Hindlimb muscle (tissue), 1 donor: ENCODE measurements at places on chromosomes 16 and 17. TPM values are rescaled to one million over a fixed set of nuclear protein-coding genes. Genes with fewer than 3 reads are reported as not detected.

- DNase-seq = no peak
Measured at GRCh38 chr16:26334218-26335111, 642.7 kb downstream of the HS3ST4 start.

- DNase-seq = no peak
Measured at GRCh38 chr16:30149250-30149930, 26.4 kb upstream of the MAPK3 start.

The SPNS2 gene
- polyA plus RNA-seq = 7.9 TPM

GRCh38 chr17:8072729-8073461 lies 14.6 kb downstream of the ALOX12B start:
- DNase-seq = no peak

The SKAP1 gene
- 0.70 TPM for polyA plus RNA-seq

GRCh38 chr16:10664720-10665126 lies 30.0 kb downstream of the TEKT5 start:
- DNase-seq = no peak

DNA sequence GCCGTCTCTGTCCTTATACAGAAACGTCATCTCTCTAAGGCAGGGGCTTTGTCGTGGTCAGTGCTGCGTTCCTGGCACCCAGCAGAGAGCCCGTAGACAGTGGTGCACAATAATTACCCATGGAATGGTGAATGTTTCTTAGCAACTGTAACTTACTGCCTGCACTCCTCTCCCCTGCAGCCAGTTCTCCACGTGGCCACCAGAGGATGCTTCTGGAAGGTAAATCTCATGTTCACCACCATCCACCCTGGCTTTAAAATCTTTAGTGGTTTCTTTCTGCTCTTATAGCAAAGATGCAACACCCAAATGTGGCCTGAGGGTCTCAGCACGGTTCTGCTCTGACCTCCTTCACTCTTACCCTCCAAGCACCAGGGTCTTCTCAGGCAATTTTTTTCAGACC lies 150.8 kb downstream of the GRIN2A start:
- DNase-seq = no peak

DNA sequence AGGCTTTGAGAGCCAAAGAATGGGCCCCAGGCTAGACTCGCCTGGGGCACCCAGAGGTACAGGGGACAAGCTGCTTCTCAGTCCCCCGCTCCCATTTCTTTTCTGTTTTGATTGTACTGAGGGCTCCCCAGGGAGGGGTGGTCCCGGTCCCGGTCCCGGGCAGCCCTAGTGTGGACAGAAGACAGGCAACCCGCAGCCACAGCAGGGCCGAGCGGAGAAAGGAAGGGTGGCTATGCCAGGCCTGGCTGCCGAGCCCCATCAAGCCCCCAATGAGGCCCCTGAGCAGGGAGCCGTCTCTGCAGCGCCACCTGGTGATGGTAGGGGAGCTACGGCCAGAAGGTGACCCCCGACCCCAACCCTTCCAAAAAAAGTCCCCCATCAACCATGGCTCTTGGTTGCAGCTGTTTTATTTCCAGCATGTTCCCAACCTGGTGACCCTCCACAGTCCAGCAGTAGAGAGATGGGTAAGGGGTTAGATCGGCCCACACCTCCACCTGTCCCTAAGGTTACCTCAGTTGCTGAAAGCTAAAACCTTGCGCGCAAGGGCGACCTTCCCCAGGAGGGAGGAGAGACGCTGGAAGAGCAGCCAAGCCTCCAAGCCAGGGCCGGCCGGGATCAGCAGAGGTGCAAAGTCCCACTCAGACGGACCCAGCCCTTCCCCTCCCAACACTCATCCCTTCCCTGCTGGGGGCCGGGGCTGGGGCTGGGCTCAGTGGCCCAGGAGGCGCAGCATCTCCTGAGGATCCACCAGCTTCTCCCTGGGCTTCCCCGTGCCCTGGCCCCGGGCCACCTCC lies 2.6 kb upstream of the GRIN2C start:
- DNase-seq = peak; percentile 68

DNA sequence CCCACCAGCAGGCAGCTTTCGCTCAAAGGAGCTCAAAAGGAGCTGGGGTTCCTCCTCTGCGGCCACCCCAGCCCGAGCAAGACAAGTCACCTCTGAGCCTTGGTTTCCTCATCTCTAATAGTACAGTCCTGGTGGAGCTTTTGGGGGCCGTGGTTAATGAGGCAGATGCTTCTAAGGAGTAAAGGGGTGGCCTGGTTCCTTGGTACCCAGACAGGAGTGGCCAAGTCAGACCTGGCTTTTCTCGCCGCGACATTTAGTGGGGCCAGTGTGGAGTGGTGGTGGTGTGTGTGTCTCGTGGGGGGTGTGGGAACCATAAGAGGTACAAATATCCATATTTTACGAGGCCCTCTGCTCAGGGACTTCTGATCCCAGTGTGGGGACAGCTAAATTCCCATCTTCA lies 6.7 kb downstream of the FOXF1 start:
- DNase-seq = no peak

DNA sequence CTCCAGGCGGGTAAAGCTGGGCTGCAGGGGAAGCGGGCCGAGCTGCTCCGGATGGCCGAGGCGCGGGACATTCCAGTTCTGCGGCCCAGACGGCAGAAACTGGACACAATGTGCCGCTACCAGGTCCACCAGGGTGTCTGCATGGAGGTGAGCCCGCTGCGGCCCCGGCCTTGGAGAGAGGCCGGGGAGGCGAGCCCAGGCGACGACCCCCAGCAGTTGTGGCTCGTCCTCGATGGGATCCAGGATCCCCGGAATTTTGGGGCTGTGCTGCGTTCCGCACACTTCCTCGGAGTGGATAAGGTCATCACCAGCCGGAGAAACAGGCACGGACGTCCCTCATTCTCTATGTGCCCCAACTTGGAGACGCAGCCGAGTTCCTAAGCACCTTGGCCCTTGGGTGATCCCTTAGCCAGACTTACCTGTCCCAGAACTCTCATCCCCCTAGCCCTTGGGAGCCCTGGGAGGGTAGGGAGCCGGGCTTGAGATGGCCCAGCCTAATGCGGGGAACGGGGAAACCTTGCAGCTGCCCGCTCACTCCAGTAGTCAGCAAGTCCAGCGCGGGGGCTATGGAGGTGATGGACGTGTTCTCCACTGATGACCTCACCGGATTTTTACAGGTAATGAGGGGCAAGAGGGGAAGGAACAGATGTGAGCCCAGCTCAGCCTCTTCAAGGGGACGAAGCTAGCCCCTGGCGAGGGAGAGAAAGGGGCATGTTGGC lies 806 bp downstream of the MRM1 start:
- no peak for DNase-seq

The HOXB4 gene
- 1.0 TPM for polyA plus RNA-seq

DNA sequence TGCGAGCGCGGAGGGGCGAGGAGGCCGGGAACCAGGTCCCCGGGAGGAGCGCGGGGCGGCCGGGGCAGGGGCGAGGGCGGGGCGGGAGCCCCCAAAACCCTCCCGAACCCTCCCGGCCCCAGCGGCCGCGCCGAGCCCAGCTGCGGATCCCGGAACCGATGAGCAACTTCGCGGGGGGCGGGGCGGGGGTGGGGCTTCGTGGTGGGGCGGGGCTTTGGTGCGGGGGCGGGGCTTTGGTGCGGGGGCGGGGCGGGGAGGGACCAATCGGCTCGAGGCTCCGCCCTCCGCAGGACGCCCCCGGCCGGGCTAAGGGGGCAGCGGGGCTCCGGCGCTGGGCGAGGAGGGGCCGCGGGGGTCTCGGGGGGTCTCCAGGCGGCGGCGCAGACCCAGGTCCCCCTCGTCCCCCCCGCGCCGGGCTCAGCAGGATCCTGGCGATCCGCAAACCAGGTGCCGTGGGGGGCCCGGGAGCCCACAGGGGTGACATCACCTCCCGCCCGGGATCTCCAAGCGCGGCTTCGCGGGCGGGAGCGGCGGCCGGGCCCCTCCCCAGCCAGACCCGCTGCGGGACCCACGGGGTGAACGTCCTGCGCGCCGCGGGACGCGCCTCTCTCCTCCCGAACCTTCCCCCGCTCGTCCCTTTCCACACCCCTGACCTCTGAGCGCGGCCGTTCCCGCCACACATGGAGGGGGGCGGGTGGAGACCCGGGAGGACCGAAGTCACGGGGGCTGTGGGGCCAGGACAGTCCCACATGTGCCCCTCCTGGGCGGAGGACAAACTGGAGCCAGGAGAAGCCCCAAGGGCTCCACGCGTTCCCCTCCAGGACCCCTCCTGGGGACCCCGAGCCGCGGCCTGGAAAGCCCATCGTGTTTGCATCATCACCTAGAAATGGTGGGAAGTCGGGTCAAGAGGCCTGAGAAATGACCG lies at the start of gene ABR:
Gene ABR, minus strand, starts transcription at position 164 of the 925 bp plus-strand sequence. CDS start 254 bp downstream, outside the sequence.
- no peak for DNase-seq

DNA sequence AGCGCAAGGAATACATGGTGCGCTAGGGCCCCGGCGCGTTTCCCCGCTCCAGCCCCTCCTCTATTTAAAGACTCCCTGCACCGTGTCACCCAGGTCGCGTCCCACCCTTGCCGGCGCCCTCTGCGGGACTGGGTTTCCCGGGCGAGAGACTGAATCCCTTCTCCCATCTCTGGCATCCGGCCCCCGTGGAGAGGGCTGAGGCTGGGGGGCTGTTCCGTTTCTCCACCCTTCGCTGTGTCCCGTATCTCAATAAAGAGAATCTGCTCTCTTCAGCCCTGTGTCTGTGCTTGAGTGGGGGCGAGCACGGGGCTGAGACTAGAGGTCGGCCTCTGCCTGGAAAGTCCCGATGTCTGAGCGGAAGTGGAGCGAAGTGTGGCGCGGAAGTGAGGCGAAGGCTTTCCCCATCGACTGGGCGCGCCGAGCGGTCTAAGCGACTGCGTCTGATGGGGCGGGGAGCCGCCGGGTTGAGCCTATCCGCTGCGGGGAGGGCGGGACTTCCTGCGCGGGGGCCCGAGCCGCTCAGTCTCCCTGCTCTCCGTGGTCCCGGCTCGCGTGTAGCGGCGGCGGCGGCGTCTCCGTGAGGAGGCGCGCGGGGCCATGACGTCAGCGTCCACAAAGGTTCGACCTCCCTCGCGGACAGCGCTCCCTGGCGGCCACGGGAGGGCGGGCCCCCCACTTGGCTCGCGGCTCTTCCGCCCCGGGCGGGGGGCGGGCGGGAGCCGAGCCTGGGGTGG lies 2.0 kb downstream of the RNASEK start:
- peak; percentile 96 for DNase-seq

The SOX15 gene
- 2.3 TPM for polyA plus RNA-seq

DNA sequence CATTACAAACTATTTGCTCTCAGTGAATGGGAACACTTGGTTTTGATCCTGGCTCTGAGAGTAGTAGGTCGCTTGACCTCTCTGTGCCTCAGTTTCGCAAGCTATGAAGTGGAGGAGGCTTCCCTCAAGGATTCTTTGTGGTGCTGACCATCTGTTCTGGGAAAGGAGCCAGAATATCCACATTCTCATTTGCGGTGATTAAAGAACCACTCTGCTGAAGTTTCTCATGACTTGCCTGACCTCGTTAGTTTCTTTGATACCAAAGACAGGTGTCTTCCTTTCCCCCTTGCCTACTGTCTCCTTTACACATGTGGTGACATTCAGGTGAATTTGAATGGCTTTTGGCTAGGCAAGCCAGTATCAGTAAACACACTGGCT lies 116.0 kb downstream of the SNX29 start:
- no peak for DNase-seq

The NUP93 gene
- polyA plus RNA-seq = 44.2 TPM

The CIAO2B gene
- 88.3 TPM for polyA plus RNA-seq

The SLC16A6 gene
- 0.72 TPM for polyA plus RNA-seq
